ENCODE measurements at places on chromosomes 2 and 18.

DNA sequence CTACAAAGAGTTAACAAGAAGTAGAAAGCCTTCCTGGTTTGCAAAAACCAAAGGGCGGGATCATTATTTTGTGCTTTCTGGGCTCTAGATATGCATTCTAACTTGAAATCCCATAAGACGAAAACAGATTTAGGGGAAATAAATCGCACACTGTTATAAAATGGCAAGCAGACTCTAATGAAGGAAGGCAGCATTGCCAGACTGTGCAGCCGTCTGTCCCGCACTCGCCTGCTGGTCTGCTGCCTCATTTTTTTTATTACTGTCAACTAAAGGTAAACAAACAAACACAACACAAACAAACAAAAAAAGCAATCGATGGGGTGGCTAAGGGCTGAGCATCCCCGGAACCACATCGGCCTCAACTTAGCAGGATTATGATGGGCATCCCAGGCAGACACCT lies 24.4 kb downstream of the ZNF521 start:
- DNase-seq = no peak

GRCh38 chr2:165645930-165646831 lies 147.9 kb downstream of the GALNT3 start:
- no peak for DNase-seq

DNA sequence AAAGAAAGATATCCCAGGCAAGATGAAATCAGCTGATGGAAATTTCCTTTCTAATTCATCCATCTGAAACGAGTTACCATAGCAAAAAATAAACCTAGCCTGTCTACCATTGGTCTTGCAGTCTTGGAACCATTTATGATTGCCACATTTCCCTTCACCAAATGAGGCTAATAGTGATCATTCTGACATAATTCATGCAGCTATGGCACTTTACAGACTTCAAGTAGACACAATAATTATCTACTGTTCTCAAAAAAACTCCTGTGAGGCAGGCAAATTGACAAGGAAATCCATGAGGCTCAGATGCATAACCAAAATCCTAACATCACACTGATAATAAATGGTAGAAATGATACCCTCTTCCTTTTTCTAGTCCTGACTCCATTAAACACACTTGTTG lies 1669.7 kb upstream of the LRRTM1 start:
- no peak for DNase-seq

DNA sequence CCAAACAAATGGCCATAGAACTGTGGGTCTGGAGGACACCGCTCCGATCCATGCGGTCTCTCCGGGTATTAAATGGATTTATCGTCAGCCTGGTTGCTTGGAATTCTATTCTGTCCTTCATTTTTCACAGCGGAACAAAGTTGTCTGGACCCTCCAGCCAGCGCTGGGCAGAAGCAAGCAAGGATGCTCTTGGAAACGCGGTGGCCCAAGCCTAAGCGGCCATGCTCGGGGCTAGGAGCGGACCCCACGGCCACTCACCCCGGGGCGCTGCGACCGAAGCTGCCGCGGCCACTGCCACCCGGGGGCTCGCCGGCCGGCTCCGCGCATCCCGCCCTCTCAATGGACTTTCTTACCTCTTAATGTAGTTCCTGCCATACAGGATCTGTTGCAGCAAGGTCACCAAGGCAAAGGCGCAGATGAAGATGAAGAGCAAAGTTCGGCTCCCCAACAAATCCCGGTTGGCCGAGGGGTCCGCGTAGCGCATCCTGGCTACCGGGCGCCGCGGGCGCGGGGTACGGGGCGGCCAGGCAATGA lies 761 bp downstream of the ST8SIA5 start:
- DNase-seq = no peak

DNA sequence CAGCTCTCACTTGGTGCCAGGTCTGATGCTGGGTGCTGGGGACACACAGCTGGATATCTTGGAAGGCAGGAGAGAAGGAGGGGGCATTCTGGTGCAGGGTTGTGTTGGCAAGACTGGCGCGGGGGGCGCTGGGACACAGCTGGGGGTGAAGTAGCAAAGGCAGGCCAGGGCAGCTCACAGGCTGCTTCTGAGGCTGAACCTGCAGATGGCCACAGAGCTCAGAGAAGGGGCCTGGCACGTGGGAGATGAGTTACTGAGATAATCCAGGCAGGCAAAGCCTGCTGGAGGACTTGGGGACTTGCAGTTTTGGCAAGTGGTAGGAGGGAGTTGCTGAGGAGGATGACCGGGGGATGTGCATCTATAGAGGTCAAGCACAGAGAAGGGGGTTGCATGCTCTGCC lies 16.2 kb upstream of the DGKD start:
- DNase-seq = no peak

- no peak for DNase-seq
These were observed 1.4 kb downstream of the ATG4B start for GRCh38 chr2:241638940-241639339.

GRCh38 chr18:22728016-22728415 lies 205.1 kb upstream of the RBBP8 start:
- no peak for DNase-seq

DNA sequence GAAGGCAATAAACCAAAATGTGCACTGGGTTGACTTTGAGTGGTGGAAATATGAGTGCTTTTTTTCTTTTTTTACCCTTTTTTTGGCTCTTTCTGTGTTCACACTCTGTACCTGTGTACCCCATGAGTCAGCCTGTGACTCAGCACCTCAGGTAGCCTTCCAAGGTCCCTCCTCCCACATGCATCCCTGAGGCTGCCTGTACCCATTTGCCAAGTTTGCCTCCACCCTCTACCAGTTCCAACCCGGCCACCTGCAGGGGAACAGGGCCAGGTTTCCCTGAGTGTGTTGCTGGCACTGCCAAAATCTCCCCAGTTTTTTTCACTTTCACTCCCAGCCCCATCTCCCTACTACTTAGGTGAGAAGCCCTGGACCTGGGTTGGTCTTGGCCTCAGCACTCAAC lies 14.0 kb downstream of the CXCR1 start:
- DNase-seq = no peak

DNA sequence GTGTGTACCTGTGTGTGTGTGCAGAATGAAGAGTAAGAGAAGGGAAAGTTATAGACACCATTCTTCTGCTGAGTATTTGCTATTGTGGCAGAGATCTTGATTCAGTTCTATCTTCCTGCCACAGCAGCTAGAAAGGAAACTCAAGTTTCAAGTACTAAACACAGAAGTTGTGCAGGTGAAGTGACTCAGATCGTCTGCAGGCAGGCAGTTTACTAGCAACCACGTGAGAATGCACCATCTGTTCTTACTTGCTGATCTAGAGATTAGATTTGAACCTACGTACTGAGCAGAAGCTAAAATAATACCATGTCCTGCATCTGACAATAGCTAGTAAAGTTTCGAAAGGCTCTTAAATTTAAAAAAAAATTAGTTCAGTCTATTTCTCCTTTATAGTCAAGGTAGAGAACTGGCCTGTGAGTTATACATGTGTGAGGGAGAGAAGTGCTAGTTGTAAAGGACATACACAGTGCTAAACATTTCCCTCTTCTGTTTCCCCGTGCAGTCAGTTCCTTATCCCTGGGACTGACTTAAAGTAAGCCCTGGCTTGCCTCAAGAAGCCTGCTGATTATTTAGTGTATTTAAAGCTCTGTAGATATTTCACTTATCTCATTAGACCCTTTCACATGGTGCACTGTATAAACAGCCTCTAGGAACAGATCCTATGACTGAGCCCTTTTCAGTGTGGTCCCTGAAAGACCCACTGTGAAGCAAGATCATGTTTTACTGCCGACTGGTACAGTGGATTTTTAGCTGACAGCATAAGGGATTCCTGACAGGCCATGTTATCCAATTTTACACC lies 45.0 kb downstream of the SLC38A11 start:
- DNase-seq = no peak
